Amniotic stem cell (primary cell): ENCODE measurements at places on chromosomes 7 and 10.

DNA sequence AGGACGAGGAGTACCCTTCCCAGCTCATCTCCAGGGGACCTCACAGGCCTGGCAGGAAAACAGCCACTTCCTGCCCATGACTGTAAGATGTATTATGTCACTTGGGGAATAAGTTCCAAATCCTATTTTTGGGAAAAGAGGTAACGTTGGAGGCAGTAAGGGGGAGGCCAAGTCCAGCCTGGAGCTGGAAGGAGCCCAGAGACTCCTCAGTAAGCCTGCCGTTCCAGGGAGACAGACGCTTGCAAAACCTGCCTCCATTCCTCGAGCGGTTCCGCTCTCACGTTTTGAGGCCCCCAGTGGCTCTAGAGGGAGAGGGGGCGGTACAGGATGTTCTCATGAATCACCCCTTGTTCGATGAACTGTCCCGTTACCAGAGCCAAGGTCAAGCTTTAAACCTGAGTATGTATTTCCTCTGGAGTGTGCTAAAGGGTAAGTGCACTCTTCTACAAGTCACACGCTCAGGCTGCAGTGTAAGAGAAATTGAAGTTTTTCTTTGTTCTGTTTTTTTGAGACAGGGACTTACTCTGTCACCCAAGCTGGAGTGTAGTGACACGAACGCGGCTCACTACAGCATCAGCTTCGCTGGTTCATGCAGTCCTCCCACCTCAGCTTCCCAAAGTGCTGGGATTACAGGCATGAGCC lies 45.5 kb upstream of the CYTH3 start:
- DNase-seq, result no peak

- DNase-seq, result no peak
Observed at GRCh38 chr10:112467541-112468075, 20.6 kb downstream of the VTI1A start.

DNA sequence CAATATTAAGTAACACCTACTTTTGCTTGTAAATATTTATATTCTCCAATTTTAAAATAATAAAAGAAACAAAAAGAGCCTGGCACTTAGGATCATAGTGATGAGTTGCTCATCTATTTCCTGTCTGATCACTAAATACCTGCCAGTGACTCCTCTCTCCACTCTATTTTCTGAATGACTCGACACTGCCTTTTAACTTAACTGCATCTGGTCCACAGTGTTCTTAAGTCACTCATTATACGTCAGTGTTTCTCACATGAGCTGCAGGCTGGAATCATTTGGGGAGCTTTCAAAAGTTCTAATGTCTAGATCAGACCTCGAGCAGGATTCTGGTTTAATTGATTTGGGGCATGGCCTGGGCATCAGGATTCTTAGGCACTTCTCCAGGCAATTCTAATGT lies 78.0 kb upstream of the AGBL3 start:
- no peak for DNase-seq

GRCh38 chr7:44580945-44581878 lies 819 bp downstream of the TMED4 start:
- no peak for DNase-seq

GRCh38 chr7:109076396-109076972 lies 506.8 kb downstream of the DNAJB9 start:
- DNase-seq, result no peak

DNA sequence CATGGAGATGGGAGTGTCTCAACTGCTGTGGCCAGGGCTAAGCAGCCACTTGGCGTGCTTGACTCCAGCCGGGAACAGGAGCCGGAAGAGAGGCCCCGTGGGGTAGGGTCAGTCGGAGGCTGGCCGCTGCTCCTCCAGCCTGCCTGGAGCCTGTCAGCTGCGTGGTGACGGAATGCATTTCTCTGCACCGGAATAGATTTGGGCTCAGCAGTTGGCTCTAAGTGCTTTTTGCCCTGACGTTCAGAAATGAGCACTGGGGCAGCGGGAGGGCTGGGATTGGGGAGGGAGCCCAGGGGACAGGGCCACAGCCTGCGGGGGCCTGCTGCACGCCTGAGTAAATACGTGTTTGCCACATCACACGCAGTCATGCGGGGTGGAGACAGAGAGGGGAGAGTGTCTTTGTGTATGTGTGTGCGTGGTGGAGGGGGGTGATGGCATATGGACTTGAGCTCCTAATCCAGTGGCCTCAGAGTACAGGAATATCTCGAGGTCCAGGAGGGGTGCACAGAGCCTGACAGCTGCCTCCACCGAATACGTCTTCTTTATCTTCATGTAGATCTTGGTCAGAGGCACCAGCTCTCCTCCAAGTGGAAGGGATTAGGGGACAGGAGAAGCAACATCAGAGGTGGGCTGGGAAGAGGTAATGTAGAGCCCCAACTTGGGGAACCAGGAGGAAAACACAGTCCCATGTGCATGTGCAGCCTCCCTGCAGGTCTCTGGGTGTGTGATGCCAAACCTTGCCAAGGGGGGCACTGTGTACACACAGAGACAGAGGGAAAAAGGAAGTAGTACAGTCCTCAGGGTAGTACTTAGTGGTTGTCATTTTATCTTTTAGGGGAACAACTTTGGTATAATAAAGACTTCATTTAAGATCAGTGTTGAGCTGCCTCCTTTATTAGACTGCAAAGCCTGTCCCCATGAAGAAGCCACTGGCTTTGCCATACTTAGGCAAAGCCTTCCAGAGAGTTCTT lies 151.4 kb downstream of the CDH23 start:
- no peak for DNase-seq

GRCh38 chr10:70503776-70504175 lies 25.2 kb downstream of the PALD1 start:
- DNase-seq, result no peak

GRCh38 chr7:96004578-96004977 lies 232.2 kb downstream of the DYNC1I1 start:
- DNase-seq, result peak; percentile 23

GRCh38 chr10:95181726-95182125 lies 12.3 kb upstream of the ACSM6 start:
- DNase-seq, result no peak

- DNase-seq, result no peak
Observed at GRCh38 chr10:73865459-73866442, 8.6 kb downstream of the CAMK2G start.

- DNase-seq, result peak; percentile 9
Observed at GRCh38 chr10:90087197-90088023, 386.0 kb downstream of the KIF20B start.

GRCh38 chr7:112150823-112151641 lies 55.2 kb downstream of the DOCK4 start:
- DNase-seq, result no peak

DNA sequence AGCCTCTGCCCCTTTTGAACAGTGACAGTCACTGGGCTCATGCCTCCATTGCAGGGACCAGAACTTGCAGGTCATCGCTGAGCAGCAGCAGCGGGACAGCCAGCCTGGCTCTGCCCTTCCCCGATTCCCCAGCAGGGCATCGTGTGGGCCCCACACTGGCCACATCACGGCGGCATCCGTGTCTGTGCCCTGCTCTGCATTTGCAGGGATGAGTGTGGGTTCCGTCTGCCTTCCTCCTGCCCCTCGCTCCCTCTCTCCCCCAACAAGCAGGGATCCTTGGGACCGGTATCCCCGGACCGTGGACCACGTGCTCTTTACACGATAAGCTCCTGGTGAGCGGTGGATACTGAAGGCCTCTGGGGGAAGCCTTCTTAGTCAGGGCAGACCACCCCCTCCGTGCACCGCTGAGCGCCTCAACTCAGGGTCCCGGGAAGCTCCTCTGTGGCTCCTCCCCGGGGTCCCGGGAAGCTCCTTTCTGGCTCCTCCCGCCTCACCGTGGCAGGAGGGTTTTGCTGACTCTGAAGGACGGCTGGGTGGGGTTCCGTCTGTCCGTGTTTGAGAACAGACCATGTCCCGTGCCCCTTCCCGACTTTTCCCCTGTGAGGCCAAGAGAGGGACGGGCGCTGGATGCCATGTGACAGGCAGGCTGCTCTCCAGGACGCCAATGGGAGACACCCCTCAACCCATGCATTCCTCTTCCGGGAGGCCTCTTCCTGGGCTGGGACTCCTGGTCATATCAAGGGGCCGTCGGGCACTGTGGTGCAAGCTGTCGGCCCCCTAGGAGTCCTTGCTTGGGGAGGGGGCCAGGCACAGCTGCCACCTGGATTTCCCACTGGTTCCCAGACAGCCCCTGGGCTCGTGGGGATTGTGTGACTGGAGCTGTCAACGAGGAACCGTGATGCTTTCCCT lies 23.5 kb upstream of the NKX6-2 start:
- DNase-seq, result no peak

- DNase-seq, result no peak
Observed at GRCh38 chr7:64965594-64965993, 25.2 kb downstream of the ZNF117 start.

GRCh38 chr10:34198953-34199352 lies 616.1 kb downstream of the PARD3 start:
- DNase-seq, result no peak

DNA sequence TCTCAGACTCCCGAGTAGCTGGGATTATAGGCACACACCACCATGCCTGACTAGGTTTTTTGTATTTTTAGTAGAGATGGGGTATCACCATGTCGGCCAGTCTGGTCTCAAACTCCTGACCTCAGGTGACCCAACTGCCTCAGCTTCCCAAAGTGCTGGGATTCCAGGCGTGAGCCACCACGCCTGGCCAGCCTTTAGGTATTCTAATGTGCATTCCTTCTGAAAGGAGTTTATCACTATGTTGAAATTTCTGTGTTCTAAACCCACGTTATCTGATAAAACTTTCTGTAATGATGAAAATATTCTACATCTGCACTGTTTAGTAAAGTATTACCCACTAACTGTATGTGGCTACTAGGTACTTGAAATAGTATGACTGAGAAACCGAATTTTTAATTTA lies 110.6 kb upstream of the IMMP2L start:
- no peak for DNase-seq

GRCh38 chr10:34596351-34596750 lies 218.7 kb downstream of the PARD3 start:
- no peak for DNase-seq

DNA sequence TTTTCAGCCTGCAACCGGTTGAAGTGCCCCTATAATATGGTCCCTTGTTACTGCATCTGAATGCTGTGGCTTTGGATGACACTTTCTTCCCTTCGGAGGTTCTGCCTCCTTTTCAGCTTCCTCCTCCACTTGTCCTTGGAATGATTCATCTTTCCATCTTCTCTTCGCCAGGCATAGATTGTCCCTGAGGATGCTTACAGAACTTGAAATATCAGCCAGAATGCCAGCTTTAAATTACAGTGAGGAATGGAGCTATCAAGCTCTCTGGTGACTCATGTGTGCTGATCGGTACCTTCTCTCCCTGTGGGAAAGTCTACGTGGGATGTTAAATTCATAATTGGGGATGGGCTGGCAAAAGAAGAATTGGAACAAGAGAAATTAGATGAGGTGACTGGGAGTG lies 45.9 kb upstream of the PDK4 start:
- DNase-seq, result no peak

GRCh38 chr10:92757066-92757710 lies 67.4 kb downstream of the HHEX start:
- peak; percentile 58 for DNase-seq

- peak; percentile 21 for DNase-seq
Observed at GRCh38 chr10:92690211-92690914, 608 bp downstream of the HHEX start.

DNA sequence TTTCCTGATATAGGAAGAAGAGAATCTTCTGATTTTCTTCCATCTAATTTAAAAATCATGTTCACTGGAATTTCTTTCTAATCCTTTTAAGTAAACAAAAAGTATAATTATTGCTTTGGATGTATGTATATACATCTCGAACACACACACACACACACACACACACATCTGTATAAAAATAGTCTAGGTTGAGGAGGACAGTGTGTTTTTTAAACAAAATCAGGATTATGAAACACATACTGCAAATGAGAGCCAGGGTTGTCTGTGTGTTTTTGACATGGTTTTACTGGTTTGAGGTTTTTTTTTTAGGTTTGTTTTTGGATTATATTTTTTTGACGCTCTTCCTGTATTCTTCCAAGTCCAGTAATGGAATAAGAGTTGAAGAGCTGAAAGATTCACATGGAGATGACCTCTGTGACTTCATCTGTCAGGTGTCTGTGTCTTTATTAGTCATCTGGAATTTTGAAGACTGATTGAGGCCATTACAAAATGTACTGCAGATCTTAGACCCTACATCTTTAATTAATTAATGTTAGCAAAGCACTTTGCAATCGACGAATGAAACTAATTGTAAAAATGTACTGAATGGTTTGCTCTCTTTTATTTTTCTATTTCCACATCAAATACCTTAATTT lies 237.1 kb downstream of the SUGCT start:
- DNase-seq, result no peak

- no peak for DNase-seq
Observed at GRCh38 chr10:69096045-69096444, 8.1 kb downstream of the SRGN start.

- no peak for DNase-seq
Observed at GRCh38 chr7:75696263-75697037, 42.3 kb downstream of the HIP1 start.

DNA sequence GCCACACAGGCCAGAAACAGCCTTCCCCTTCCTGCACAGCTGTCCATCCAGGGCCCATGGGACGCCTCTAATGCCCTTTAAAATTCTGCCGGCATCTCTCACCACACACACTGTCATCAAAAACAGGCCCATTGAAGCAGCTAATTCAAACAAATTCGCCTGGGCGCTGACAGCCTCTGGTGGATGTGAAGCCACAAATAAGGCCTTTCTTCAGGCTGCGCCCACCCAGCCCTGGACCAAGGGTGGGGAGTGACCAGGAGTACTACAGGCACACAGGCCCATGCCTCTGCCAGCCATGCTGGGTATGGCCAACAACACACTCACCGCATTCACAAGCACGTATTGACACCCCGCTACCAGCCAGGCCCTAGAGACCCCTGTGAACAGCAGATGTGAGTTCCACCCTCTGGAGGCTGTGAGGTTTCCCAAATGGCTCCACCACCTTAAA lies 54.6 kb downstream of the SLIT1 start:
- no peak for DNase-seq

DNA sequence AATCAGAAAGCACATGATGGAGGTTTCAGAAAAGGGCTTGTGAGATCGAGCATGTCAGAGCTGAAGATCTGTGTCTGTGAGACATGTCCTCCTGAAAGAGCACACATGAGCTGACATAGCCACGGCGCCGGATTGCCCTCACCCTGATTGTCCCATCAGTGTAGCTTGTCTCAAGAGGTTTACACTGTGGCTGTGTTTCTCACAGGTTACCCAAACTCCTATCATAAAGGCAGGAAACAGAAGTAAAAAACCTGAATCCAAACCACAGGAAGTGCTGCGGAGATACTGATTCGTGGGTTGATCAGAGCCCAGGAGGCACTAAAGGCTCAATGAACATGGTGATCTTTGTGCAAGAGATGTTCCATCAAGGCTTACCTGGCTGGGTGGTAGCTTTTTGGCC lies 3.9 kb upstream of the ATP6V0E2 start:
- no peak for DNase-seq

DNA sequence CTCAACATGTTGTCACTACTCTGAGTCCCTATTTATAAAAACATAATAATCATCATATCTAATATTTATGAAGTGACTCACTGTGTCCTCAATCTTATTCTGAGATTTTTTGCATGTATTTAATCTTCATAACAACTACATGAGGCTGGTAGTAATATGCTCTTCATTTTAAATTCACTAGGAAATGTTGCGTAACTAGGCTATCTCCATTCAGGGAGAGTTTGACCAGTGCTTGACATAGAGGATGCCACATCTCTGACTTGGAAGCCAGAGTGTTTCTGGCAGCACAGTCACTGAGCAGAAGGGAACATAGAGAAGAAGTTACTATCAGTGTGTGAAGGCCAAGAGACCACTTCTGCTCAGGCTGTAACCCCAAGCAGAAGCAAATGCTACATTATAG lies 88.9 kb downstream of the FAM13C start:
- no peak for DNase-seq

- no peak for DNase-seq
Observed at GRCh38 chr7:37916017-37916672, 472 bp downstream of the SFRP4 start.
